Inflammatory macrophage treated with lipopolysaccharide for 4 hours (primary cell): ENCODE measurements at places on chromosomes 12 and 14.

GRCh38 chr12:10128687-10129086, 1.3 kb downstream of the CLEC7A start:
- peak; percentile 99 for DNase-seq

DNA sequence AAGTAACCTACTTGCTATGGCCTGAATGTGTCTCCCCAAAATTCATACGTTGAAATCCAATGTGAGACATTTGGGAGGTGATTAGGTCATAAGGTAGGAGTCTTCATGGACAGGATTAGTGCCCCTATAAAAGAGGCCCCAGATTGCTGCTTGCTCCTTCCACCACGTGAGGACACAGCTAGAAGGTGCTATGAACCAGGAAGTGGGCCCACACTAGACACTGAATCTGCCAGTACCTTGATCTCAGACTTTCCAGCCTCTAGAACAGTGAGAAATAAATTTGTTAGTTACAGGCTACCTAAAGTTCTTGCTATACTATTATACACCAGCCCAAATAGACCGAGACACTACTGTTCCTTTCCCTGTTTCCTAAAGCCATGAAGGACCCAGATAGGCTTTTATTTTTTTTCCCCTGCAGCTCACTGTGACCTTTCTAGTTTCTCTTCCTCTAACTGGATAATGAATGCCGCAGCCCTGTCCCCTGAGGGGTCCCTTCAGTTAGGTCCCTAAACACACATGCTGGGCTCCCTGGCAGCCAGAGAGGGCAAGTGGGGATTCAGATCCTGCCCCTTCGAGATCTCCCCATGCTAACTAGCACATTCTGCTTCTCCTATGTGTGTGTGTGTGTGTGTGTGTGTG, 19.3 kb downstream of the SLC25A3 start:
- peak; percentile 44 for DNase-seq

GRCh38 chr12:126837697-126838096, 1429.3 kb upstream of the TMEM132C start:
- no peak for DNase-seq

- no peak for DNase-seq
Measured at GRCh38 chr14:60233251-60233650, 15.8 kb upstream of the PPM1A start.

- peak; percentile 35 for DNase-seq
Measured at GRCh38 chr14:60116181-60116580, 24.5 kb downstream of the PCNX4 start.
